ENCODE measurements at places on chromosomes 11 and 22. TPM values are rescaled to one million over a fixed set of nuclear protein-coding genes. Genes with fewer than 3 reads are reported as not detected.

The NPTXR gene
- total RNA-seq = 8.2 TPM

The MTMR3 gene
- 37.4 TPM for total RNA-seq

The YAP1 gene
- 238 TPM for total RNA-seq

The FAM83F gene
- 0.19 TPM for total RNA-seq

The MOGAT2 gene
- total RNA-seq = not detected

The GLYAT gene
- not detected for total RNA-seq

The SLC22A8 gene
- not detected for total RNA-seq

The RIBC2 gene
- not detected for total RNA-seq

The CREB3L1 gene
- 1.3 TPM for total RNA-seq

The MMP8 gene
- not detected for total RNA-seq

The LINC01488 gene
- not detected for total RNA-seq

The ESAM gene
- 33.3 TPM for total RNA-seq

The PAMR1 gene
- total RNA-seq = 5.0 TPM

The MEI1 gene
- total RNA-seq = 0.46 TPM

The MS4A3 gene
- total RNA-seq = not detected

The C11orf52 gene
- total RNA-seq = 2.5 TPM

The CADM1 gene
- total RNA-seq = 15.7 TPM

The UBE4A gene
- 35.1 TPM for total RNA-seq

The OR5M3 gene
- total RNA-seq = not detected

The LRRN4CL gene
- 40.0 TPM for total RNA-seq

The LDLRAD3 gene
- 6.8 TPM for total RNA-seq

The TRMT2A gene
- total RNA-seq = 34.0 TPM

The MOV10L1 gene
- total RNA-seq = 0.83 TPM

The GAB4 gene
- not detected for total RNA-seq

The APOA5 gene
- total RNA-seq = not detected

The NKAPD1 gene
- 20.4 TPM for total RNA-seq

The VSIG10L2 gene
- total RNA-seq = 0.57 TPM

The DBX1 gene
- total RNA-seq = not detected

The OR52H1 gene
- not detected for total RNA-seq

The GAL gene
- total RNA-seq = 8.1 TPM

The OVOL1 gene
- not detected for total RNA-seq

The CD3E gene
- 1.2 TPM for total RNA-seq

The CD248 gene
- 83.8 TPM for total RNA-seq

The NXPE4 gene
- not detected for total RNA-seq

The APOA1 gene
- 1.4 TPM for total RNA-seq

The MPPED2 gene
- 2.5 TPM for total RNA-seq

The OR8A1 gene
- total RNA-seq = not detected

The USP2 gene
- 9.9 TPM for total RNA-seq

The BAIAP2L2 gene
- 1.1 TPM for total RNA-seq

The GAL3ST1 gene
- total RNA-seq = 3.2 TPM

The C11orf65 gene
- not detected for total RNA-seq

The TNNI2 gene
- total RNA-seq = not detected

The OR6T1 gene
- not detected for total RNA-seq

The HOATZ gene
- total RNA-seq = not detected

The KDM4E gene
- not detected for total RNA-seq

The NPAS4 gene
- total RNA-seq = 1.2 TPM

The EXPH5 gene
- total RNA-seq = 1.4 TPM

The GSTT2B gene
- total RNA-seq = 9.9 TPM

All from esophagus muscularis mucosa (tissue), 4 donors.